Effector memory CD4-positive, alpha-beta T cell (primary cell): ENCODE measurements at places on chromosomes 3 and 15.

GRCh38 chr15:74227968-74228722 is 8.0 kb upstream of the CCDC33 start:
- H3K36me3 ChIP-seq, result no peaks in the 10 kb centered on the region
- no peak for DNase-seq
- H3K27me3 ChIP-seq, result no peaks in the 10 kb centered on the region
- H3K4me1 ChIP-seq, result no peaks in the 10 kb centered on the region

GRCh38 chr3:107619549-107619948 is 96.8 kb downstream of the BBX start:
- DNase-seq, result no peak
- no peaks in the 10 kb centered on the region for H3K4me1 ChIP-seq
- H3K4me3 ChIP-seq, result no peak overlapping the region
- no peaks in the 10 kb centered on the region for H3K36me3 ChIP-seq
- H3K27me3 ChIP-seq, result no peaks in the 10 kb centered on the region
- no peak overlapping the region for H3K27ac ChIP-seq

- H3K4me3 ChIP-seq, result no peak overlapping the region
- DNase-seq, result no peak
- peaks cover 21% of the 10 kb centered on the region for H3K36me3 ChIP-seq
- H3K27ac ChIP-seq, result no peak overlapping the region
- H3K27me3 ChIP-seq, result no peaks in the 10 kb centered on the region
These were observed 37.2 kb downstream of the DET1 start for GRCh38 chr15:88509321-88509720.

DNA sequence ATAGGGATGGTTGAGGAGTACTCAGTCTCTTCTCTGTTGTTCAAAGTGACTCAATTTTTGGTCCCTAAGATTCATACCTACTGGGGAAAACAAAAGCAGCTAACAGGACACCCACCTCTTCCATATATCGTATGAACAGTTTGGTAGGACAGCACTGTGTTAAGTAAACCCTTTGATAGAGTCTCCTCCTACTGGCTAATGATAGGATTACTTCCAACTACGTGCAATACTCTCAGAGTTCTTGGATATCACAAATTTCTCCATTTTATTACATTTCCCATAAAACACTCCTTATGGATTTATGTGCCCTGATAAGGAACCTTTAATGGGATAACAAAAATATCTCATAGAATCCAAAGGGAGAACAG is 200.2 kb upstream of the GOLGA6L4 start:
- no peak overlapping the region for H3K27ac ChIP-seq
- H3K4me3 ChIP-seq, result no peak overlapping the region
- no peaks in the 10 kb centered on the region for H3K4me1 ChIP-seq
- no peaks in the 10 kb centered on the region for H3K36me3 ChIP-seq
- no peak for DNase-seq

DNA sequence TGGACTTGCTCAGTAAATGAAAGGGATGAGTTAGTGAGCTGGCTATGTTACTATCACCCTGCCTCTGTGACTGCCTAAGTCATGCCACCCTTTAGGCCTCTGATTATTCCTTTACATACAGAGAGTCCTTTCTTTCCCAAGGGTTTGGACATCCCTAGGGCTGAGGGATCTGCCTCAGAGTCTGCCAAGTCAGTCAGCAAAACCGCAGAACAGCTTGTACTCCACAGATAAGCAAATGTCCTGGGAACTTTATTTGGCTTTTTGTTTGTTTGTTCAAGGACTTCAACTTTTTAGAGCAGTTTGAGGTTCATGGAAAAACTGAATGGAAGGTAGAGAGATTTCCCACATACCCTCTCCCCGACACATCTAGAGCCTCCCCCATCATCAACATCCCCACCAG is 82.6 kb upstream of the TRIM42 start:
- H3K27me3 ChIP-seq, result no peaks in the 10 kb centered on the region
- no peaks in the 10 kb centered on the region for H3K36me3 ChIP-seq
- no peak overlapping the region for H3K27ac ChIP-seq
- no peaks in the 10 kb centered on the region for H3K4me1 ChIP-seq
- DNase-seq, result no peak
- H3K4me3 ChIP-seq, result no peak overlapping the region

DNA sequence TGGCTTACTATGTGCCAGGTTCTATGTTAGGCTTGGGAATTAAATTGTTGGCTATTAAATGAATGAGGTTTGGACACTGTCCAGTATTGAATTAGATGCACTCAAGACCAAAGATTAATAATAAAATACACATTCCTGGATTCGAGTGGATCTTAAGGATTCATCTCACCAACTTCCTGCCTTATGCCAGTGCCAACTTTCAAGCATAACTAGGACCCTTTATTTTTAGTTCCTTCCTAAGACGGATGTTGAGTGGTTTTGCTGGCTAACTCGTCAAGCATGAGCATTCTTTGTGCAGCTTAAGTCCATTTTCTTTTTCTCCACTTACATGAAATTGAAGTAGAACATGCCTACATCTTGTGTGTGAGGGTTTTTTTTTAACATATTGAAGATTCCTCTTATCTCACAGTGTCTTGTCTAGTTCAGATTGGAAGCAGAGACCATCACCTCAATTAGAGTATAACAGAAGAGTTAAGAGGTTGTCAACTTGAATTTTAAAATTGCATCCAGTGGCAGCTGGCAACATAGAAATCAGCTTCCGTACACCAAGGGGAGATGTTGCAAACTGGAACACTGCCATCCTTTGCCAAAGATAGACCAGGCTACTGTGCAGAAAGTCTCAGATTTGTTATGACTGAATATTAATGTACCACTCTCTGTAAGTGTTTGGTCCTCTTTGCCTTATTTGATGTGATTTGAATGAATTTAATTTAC is 106.3 kb upstream of the BFSP2 start:
- H3K4me3 ChIP-seq, result no peak overlapping the region
- no peaks in the 10 kb centered on the region for H3K27me3 ChIP-seq
- DNase-seq, result no peak

GRCh38 chr3:127588806-127589577 is 1.5 kb downstream of the TPRA1 start:
- H3K27me3 ChIP-seq, result no peaks in the 10 kb centered on the region
- no peaks in the 10 kb centered on the region for H3K36me3 ChIP-seq

DNA sequence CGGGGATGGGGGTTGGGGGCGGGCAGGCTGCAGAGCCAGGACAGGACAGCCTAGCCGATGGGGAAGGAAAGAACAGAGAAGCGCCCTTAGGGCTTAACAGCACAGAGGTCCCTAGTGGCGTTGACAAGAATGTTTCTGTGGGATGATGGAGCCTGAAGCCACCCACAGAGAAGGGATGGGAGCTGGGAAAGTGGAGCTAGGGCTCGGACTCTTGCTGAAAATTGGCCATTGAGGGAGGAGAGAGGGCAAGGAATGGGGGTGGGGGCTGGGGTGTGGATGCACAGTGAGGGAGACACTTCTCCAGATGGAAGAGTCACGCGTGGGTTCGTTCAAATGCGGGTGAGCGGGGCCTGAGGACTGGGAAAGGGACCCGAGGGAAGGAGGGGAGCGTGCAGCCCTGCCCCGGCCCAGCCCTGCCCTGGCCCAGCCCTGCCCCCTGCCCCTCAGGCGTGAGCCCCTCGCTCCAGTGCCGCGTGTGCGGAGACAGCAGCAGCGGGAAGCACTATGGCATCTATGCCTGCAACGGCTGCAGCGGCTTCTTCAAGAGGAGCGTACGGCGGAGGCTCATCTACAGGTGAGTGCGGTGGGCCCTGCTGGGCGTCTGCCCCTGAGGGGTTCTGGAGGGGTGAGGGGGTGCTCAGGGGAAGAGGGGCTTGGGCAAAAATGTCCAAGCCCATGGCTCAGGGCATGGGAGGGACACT is 832 bp downstream of the NR2E3 start:
- H3K36me3 ChIP-seq, result no peaks in the 10 kb centered on the region
- no peak for DNase-seq
- no peaks in the 10 kb centered on the region for H3K27me3 ChIP-seq
- no peaks in the 10 kb centered on the region for H3K4me1 ChIP-seq
- H3K4me3 ChIP-seq, result no peak overlapping the region

- H3K36me3 ChIP-seq, result no peaks in the 10 kb centered on the region
- H3K4me1 ChIP-seq, result no peaks in the 10 kb centered on the region
- DNase-seq, result no peak
- H3K27ac ChIP-seq, result no peak overlapping the region
These were observed 463.5 kb upstream of the TGFBR2 start for GRCh38 chr3:30142946-30143345.

GRCh38 chr3:76723366-76723765 is 316.5 kb upstream of the ROBO2 start:
- no peak overlapping the region for H3K27ac ChIP-seq
- H3K4me1 ChIP-seq, result no peaks in the 10 kb centered on the region
- no peak for DNase-seq
